Memory B cell (primary cell): ENCODE measurements at places on chromosomes 3 and 15.

DNA sequence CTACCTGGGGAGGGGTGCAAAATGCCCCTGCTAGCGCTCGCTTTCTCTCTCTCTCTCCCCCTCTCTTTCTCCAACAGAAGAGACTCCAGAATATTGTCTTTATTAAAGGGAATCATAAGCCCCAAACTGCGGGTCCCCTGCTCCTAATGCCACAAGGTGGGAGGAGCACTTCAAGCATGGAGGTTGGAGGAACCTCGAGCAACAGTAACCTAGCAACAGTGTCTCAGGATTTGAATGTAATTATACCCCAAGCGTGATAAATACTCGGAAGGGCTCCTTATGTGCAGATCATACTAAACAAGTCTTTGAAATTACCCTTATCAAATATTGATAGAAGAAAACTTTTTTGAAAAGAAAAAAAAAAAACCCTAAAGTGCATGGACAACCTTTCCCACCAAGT lies 582.2 kb upstream of the PPP2R3A start:
- no peak for DNase-seq

GRCh38 chr15:95687061-95687460 lies 643.4 kb upstream of the NR2F2 start:
- DNase-seq = no peak

DNA sequence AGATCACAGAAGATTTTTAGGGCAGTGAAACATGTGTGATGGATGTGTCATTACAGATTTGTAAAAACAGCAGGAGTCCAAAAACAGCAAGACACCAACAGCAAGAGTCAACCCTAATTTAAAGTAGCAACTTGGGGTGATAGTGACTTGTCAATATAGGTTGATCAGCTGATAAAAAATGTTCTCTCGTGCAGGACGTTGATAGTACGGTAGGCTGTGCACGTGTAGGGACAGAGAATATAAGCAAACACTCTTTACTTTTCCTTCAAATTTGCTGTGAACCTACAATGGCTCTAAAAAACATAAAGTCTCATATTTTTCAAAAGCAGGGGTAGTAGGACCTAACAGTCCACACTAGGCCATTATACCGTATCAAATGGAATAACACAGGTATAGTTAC lies 120.8 kb downstream of the STAG1 start:
- DNase-seq = no peak

GRCh38 chr3:170330366-170330765 lies 27.1 kb upstream of the SKIL start:
- no peak for DNase-seq

DNA sequence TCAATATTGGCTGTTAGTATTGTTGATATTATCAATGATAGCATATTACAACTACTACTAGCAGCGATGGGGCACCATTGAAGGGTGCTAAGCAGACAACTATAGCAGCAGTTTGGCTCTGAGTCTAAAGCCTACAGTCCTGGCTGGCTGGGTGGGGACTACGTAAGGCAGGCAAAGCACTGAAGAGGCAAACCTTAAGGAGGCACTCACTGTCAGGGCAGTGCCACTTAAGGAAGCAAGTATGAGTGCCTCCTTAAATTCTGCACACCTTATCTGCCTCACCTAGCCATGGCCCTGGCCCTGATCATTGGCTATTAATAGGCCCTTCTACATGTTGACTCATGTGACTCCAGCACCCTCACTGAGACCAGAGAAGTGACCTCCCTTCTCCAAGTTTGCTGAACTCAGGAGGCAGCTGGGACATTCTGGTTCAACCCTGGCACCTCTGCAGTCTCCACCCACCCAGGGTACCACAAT lies 20.6 kb downstream of the CDCP1 start:
- no peak for DNase-seq
